ENCODE measurements at places on chromosomes 12 and 14.

DNA sequence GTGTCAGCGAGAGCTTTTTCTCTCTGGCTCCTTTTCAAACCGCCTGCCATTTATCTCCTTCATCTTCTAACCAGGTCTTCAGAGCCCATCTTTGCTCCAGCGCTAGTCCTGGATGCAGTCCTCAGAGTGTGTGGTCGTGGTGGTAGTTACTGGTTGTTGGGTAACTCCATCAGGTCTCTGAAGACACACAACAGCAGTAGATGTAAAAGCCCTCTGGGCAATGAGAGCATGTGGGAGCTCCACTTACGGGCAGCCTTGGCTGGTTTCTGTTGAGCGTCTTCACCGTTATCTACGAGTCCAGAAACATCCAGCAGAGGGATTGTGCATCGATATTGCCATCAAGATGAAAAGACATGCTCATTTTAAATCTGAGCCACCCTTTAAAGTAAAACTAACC, 61.2 kb downstream of the FBXL14 start:
- DNase-seq, result no peak

- DNase-seq, result no peak
These were observed 1.8 kb downstream of the IFT43 start for GRCh38 chr14:75987201-75987970.

- DNase-seq, result no peak
These were observed 23.8 kb upstream of the MBIP start for GRCh38 chr14:36344211-36344610.

DNA sequence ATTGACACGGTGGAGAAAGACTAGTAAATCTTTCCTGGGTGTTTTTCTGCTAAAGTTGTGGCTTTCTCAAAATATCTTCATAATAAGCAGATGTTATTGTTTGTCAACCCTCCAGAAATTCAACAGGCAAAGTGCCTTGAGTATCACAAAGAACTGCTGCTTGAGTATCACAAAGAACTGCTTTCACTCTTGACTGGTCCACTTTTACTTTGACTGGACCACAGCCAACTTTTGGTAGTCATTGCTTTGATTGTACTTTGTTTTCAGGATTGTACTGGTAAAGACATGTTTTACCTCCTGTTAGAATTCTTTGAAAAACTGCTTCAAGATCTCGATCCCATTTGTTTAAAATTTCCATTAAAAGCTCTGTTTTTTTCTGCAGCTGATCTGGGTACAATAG, 62.6 kb downstream of the PDZRN4 start:
- DNase-seq, result no peak

GRCh38 chr14:36655963-36656686, 5.5 kb upstream of the PAX9 start:
- no peak for DNase-seq

GRCh38 chr12:91379051-91379775, 196.6 kb upstream of the DCN start:
- no peak for DNase-seq

- no peak for DNase-seq
These were observed 22.3 kb downstream of the PPM1H start for GRCh38 chr12:62912644-62913043.
